ENCODE measurements at places on chromosomes 2 and 18. TPM values are rescaled to one million over a fixed set of nuclear protein-coding genes. Genes with fewer than 3 reads are reported as not detected.

DNA sequence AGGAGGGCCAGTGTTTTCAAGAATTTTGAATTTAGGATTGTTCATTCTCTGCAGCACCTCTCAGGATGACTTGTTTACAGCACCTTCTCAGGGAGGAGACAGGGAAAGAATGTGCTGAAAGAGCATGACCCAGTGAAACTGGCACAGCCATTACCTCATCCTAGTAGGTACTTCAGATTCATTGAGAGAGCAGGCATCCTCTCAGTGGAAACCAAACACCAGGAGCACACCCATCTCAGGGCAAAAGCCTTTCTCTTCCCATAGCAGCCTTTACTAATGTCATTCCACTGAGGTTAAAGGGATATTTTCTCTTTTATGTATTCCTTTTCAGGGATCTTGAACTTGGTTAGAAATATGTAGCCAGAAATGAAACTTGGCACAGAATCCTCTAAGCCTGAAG is 2.6 kb downstream of the MAP2 start:
- DNase-seq, result peak; percentile 46
- H3K36me3 ChIP-seq, result no peaks in the 10 kb centered on the region
- H3K27ac ChIP-seq, result no peak overlapping the region
- H3K4me1 ChIP-seq, result 0 out of 2 replicates have a peak, but pooled peaks cover 3% of the 10 kb centered on the region

DNA sequence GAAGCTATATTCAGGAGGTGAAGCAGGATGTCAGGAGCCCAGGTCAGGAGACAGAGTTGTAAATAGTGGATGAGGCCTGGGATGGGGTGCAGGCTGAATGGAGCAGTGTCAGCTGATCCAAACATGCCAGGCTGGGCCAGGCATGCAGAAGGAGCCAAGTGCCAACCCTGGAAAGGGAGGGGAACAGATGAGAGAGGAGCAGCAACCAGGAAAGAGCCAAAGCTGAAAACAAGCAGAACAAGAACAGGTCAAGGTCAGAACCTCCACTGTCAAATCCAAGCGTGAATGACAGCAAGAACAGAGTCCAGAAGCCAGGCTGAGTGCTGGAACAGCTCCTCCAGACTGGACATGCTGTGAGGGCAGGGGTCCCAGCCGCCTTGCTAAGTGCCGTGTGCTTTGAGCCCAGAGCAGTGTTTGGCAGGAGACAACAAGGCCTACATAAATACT is 49.2 kb upstream of the PPP1CB start:
- no peak for DNase-seq
- H3K36me3 ChIP-seq, result no peaks in the 10 kb centered on the region
- no peaks in the 10 kb centered on the region for H3K4me1 ChIP-seq
- no peak overlapping the region for H3K4me3 ChIP-seq
- H3K27me3 ChIP-seq, result no peaks in the 10 kb centered on the region

GRCh38 chr18:41465386-41465785 is 489.6 kb upstream of the PIK3C3 start:
- peaks cover 3% of the 10 kb centered on the region for H3K4me1 ChIP-seq
- H3K4me3 ChIP-seq, result no peak overlapping the region
- H3K36me3 ChIP-seq, result peaks cover 8% of the 10 kb centered on the region
- no peak for DNase-seq
- no peaks in the 10 kb centered on the region for H3K27me3 ChIP-seq
- H3K27ac ChIP-seq, result no peak overlapping the region

DNA sequence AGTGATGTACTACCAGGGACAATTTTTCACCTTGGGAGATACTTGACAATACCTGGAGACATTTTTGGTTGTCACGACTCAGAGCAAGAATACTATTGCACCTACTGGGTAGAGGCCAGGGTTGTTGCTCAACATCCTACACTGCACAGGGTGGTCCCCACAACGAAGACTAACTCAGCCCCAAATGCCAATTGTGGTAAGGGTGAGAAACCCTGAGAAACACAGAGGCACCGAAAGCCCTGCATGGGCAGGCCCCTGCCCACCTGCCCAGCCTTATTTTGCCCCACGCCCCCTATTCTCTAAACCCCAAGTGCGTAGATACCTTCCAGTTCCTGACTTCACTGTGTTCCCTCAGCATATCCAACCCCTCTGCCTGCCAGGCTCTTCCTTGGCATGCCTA is 163.1 kb upstream of the PKDCC start:
- DNase-seq, result no peak
- no peaks in the 10 kb centered on the region for H3K36me3 ChIP-seq
- H3K4me1 ChIP-seq, result no peaks in the 10 kb centered on the region
- no peak overlapping the region for H3K27ac ChIP-seq
- H3K27me3 ChIP-seq, result no peaks in the 10 kb centered on the region

DNA sequence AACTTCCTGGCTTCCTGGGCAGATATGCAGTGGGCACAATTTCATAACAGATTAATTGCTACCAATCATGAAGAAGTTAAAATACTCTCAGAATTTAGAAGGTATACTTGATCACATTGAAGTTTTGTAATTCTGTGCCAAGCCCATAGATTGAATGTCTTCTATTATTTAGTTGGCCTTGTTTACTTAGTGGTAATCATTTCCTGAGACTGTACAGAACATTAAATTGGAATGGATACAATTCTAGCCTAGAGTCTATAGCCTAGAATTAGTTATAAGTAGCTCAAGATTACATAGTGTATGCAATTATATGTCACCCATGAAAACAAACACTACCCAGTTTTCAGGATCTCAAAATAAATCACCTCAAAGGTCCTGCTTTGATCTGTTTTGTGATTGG is 615.8 kb downstream of the XIRP2 start:
- H3K4me1 ChIP-seq, result no peaks in the 10 kb centered on the region
- no peak for DNase-seq
- H3K4me3 ChIP-seq, result no peak overlapping the region
- H3K27ac ChIP-seq, result no peak overlapping the region
- H3K36me3 ChIP-seq, result peaks cover 2% of the 10 kb centered on the region
- no peaks in the 10 kb centered on the region for H3K27me3 ChIP-seq

- no peaks in the 10 kb centered on the region for H3K36me3 ChIP-seq
- no peak overlapping the region for H3K4me3 ChIP-seq
- H3K27ac ChIP-seq, result no peak overlapping the region
- no peaks in the 10 kb centered on the region for H3K27me3 ChIP-seq
These were observed 201.2 kb upstream of the CDH20 start for GRCh38 chr18:61132031-61132430.

- no peaks in the 10 kb centered on the region for H3K36me3 ChIP-seq
- no peaks in the 10 kb centered on the region for H3K27me3 ChIP-seq
- peaks cover 3% of the 10 kb centered on the region for H3K4me1 ChIP-seq
- H3K27ac ChIP-seq, result no peak overlapping the region
- no peak for DNase-seq
These were observed 154.7 kb downstream of the HDAC4 start for GRCh38 chr2:239245872-239246721.

Gene RAB17
- total RNA-seq, result 31.9 TPM

Gene LHCGR
- 0.44 TPM for total RNA-seq

DNA sequence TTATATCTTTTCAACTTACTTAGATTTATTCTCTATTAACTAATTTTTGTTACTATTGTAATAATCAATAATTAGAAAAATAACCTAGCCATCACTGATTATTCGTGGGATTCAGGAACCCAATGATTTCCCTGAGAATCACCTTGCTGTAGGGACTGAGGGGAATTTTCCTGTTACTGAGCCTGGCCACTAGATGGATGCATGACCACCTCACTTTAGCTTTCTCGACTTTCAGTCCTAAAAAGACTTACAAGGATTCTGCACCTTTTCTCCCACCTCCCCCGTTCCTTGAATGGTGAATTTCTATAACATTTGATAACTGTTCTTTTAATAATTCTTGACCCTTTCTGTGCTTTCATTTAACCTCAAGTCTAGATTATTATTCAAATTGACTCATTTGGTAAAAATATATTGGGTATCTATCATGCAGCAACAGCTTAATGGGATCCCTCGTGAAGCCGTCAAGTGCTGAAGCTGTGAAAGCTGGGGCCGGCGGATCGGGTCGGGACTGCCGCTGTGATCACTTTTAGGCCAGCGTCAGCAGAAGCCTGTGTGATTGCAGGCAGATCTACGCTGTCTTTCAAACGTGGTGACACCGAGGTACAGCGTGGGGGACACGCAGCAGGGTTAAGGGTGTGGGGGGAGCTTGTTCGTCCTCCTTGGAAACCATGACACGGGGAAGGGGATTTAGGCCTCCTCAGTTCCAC is 38.8 kb upstream of the TMEM18 start:
- H3K27me3 ChIP-seq, result no peaks in the 10 kb centered on the region
- no peak overlapping the region for H3K4me3 ChIP-seq
- no peak overlapping the region for H3K27ac ChIP-seq

DNA sequence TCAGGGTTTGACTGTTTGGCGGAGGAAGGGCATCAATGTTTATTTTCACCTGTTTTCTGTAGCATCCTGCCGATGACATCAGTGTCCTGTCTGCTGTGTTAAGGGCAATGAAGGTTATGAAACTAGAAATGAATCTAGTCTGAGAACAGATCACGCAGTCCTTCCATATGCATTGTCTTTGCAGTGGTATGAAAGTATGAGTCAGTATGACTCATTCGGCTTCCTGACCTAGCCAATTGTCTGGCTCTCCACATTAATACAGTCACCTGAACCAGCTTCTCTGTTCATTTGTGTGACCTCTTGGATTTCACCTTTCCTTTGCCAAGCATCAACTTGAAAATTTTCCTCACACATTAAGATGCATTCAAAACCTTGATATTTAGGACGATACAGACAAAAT is 353.8 kb downstream of the RND3 start:
- no peaks in the 10 kb centered on the region for H3K4me1 ChIP-seq
- H3K4me3 ChIP-seq, result no peak overlapping the region

DNA sequence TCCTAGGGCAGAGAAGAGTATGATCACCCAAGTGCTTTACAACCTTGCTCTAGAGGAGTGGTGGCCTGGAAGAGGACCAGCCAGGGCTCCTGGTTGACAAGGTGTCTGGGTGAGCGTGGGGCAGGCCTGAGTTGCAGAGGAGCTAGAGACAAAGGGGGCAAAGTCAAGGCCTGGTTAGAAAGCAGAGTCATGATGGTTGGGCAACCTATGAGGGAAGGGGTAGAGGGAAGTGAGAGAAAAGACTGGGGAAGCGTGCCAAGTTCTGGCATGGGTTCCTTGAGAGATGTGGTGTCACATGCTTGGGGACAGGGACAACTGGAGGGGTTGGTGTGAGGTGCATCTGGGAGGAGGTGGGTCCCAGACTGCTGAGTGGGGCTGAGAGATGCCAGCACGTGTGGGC is 13.5 kb downstream of the ZFP36L2 start:
- no peaks in the 10 kb centered on the region for H3K27me3 ChIP-seq
- H3K4me1 ChIP-seq, result peaks cover 6% of the 10 kb centered on the region
- H3K4me3 ChIP-seq, result no peak overlapping the region
- no peak for DNase-seq

DNA sequence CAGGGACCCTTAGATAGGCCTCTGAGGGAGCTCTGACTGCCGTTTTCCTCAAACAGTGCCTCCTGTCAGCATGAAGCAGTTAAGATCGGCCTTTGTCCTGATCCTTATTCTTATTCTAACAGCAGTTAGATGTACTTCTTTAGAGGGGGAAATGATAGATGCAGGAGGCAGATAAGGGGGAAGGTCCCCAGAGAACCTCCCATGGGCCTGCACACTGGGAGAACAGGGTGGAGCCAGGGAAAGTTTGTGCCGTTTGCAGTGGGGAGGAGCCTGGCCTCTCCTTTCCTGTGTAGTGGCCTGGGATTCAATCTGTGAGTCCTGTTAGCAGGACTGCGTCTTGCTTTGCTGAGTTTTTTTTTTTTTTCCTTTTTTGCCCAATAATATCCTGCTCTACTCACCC is 7.9 kb upstream of the INPP4A start:
- H3K27me3 ChIP-seq, result no peaks in the 10 kb centered on the region
- no peak overlapping the region for H3K4me3 ChIP-seq
- peaks cover 13% of the 10 kb centered on the region for H3K36me3 ChIP-seq
- H3K27ac ChIP-seq, result no peak overlapping the region
- H3K4me1 ChIP-seq, result no peaks in the 10 kb centered on the region

Gene ZRANB3
- total RNA-seq, result 16.7 TPM

- H3K4me1 ChIP-seq, result no peaks in the 10 kb centered on the region
- no peaks in the 10 kb centered on the region for H3K27me3 ChIP-seq
- H3K36me3 ChIP-seq, result peaks cover 66% of the 10 kb centered on the region
- H3K27ac ChIP-seq, result no peak overlapping the region
- DNase-seq, result no peak
These were observed 53.4 kb downstream of the ATIC start for GRCh38 chr2:215365184-215365658.

GRCh38 chr2:72813841-72814240 is 12.0 kb downstream of the EXOC6B start:
- no peaks in the 10 kb centered on the region for H3K4me1 ChIP-seq
- H3K27ac ChIP-seq, result no peak overlapping the region
- no peak overlapping the region for H3K4me3 ChIP-seq

DNA sequence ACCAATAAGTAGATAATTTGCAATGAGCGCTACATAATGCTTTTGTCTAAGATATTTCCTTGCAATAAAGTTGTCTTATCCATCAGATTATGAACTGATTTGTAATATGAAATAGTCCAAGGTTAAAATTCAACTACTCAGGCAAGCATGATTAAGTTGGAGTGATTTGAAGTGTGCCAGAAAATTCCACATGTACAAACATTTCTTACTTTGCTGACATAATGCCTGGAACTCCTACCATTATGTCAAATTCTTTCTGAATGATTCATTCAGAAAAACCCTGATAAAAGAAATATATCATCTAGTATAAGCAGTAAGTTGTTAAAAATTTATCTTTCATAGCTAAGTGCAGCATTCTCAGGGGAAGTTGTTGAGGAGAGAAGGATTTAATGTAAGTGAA is 87.3 kb downstream of the CBLN2 start:
- H3K27me3 ChIP-seq, result peaks cover 16% of the 10 kb centered on the region
- H3K27ac ChIP-seq, result no peak overlapping the region
- no peaks in the 10 kb centered on the region for H3K36me3 ChIP-seq
- no peaks in the 10 kb centered on the region for H3K4me1 ChIP-seq
- no peak overlapping the region for H3K4me3 ChIP-seq

Gene C2orf66
- not detected for total RNA-seq

DNA sequence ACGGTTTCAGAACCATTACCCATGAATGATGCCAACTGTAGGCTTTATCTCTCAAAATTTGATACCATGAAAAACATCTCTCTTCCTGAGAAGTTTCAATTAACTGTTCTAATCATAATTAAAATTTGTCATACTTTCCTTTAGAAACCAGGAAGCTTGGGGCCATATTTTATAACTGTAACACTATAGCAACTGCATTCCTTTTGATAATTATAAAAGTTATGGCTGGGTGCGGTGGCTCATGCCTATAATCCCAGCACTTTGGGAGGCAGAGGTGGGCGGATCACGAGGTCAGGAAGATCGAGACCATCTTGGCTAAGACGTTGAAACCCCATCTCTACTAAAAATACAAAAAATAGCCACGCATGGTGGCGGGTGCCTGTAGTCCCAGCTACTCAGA is 70.6 kb downstream of the DNAH7 start:
- no peaks in the 10 kb centered on the region for H3K27me3 ChIP-seq
- H3K27ac ChIP-seq, result no peak overlapping the region
- H3K4me3 ChIP-seq, result no peak overlapping the region
- no peaks in the 10 kb centered on the region for H3K4me1 ChIP-seq
- DNase-seq, result no peak

Gene CLEC4F
- not detected for total RNA-seq

GRCh38 chr2:237333748-237334147 is 80.2 kb downstream of the COL6A3 start:
- H3K4me1 ChIP-seq, result no peaks in the 10 kb centered on the region
- H3K36me3 ChIP-seq, result no peaks in the 10 kb centered on the region
- no peak overlapping the region for H3K27ac ChIP-seq

Gene SERTAD2
- 3.5 TPM for total RNA-seq
